Coronary artery (tissue), 2 donors: ENCODE measurements at places on chromosomes 5 and 9.

- no peak for DNase-seq
Measured at GRCh38 chr5:28737682-28738081, 1699.3 kb upstream of the CDH9 start.

GRCh38 chr9:137089232-137089947 lies 2.6 kb downstream of the MAN1B1 start:
- DNase-seq: no peak

DNA sequence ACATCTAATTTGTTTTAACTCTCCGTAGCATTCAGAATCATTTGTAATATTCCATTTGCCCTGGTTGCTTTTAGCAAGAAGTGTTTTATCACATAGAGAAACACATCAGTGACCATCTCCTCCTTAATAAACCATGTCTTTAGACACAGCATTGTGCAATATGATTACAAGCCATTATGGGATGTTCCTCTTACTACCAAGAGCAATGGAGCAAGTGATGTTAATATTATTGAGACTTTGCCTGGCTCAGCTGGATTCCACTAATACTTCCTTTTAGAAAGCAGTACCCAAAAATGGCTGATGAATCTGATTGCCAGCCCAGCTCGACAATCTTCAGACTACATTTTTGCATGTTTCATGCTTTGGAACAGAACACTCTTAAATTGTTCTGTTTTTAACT lies 364.2 kb downstream of the OSTF1 start:
- no peak for DNase-seq

- DNase-seq: no peak
Measured at GRCh38 chr9:127205952-127206351, 58.6 kb upstream of the GARNL3 start.
